ENCODE measurements at places on chromosomes 7 and 10. TPM values are rescaled to one million over a fixed set of nuclear protein-coding genes. Genes with fewer than 3 reads are reported as not detected.

The SUGCT gene
- 1.8 TPM for total RNA-seq

The ARHGEF5 gene
- 1.3 TPM for total RNA-seq

The TMEM72 gene
- total RNA-seq: not detected

The TMEM176B gene
- not detected for total RNA-seq

The EIF3A gene
- 173 TPM for total RNA-seq

The OR2A7 gene
- 0.27 TPM for total RNA-seq

The RPA3 gene
- 39.4 TPM for total RNA-seq

The CYP3A5 gene
- total RNA-seq: not detected

The PRR15 gene
- total RNA-seq: 2.0 TPM

The RBP4 gene
- not detected for total RNA-seq

The FAM171A1 gene
- total RNA-seq: 43.8 TPM

The GBX1 gene
- total RNA-seq: not detected

The MYPN gene
- under 0.01 TPM for total RNA-seq

The HKDC1 gene
- total RNA-seq: 0.93 TPM

The PAPOLB gene
- 0.27 TPM for total RNA-seq

The ANXA8L1 gene
- total RNA-seq: not detected

The SLC18A2 gene
- under 0.01 TPM for total RNA-seq

The AQP1 gene
- total RNA-seq: 4.9 TPM

The PDIA4 gene
- 342 TPM for total RNA-seq

The PRKRIP1 gene
- 14.7 TPM for total RNA-seq

The VWC2 gene
- not detected for total RNA-seq

The CAV2 gene
- 406 TPM for total RNA-seq

Measured in thoracic aorta endothelial cell (primary cell).